CD4-positive, alpha-beta T cell (primary cell): ENCODE measurements at places on chromosomes 1 and 21. TPM values are rescaled to one million over a fixed set of nuclear protein-coding genes. Genes with fewer than 3 reads are reported as not detected.
A peak's percentile ranks its signal among the peaks of the same experiment; 100 is the strongest.

- no peak for DNase-seq
These were observed 1528.0 kb upstream of the TPTE start for GRCh38 chr21:8993284-8993942.

The C1orf185 gene
- not detected for total RNA-seq

GRCh38 chr1:39131940-39132339, 72.6 kb upstream of the MACF1 start:
- DNase-seq: no peak

GRCh38 chr1:209076688-209077087, 506.8 kb upstream of the CAMK1G start:
- no peak for DNase-seq

DNA sequence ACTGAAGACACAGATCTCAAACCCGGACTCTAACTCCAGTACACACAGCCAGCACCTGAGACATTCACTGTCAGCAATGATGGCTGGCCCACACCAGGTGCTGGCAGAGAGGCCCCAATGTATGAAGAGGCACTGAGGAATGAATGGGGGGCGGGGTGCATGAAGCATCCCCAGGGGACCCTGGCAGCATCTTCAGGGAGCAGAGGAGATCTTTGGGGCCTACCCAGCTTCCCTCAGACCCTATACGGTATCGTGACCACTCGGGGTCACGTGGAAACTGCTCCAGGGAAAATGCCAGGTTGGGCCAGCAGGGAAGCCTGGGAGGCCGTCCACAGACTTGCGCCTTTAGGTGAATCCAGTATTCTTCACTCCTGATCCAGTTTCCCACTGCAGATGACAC, 84.3 kb downstream of the NPHP4 start:
- DNase-seq: no peak

The PAQR7 gene
- 1.5 TPM for total RNA-seq

DNA sequence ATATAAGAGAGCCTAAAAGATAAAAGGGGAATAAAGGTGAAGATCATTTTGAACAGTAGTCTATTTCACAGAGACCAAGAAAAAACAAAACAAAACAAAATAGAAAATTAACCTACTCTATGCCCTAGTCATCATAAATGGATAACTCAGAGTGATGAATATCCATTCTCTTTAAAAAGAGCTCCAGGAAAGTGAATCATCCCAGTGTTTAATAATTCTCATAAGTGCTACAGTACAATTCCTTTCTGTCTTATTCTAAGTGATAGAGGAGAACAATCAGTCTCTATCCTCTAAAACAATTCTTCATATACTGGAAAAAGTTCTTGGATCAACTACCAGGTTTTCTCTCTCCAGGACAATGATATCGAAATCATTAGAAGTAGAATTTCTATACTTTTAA, 45.8 kb downstream of the GDAP2 start:
- DNase-seq: no peak

DNA sequence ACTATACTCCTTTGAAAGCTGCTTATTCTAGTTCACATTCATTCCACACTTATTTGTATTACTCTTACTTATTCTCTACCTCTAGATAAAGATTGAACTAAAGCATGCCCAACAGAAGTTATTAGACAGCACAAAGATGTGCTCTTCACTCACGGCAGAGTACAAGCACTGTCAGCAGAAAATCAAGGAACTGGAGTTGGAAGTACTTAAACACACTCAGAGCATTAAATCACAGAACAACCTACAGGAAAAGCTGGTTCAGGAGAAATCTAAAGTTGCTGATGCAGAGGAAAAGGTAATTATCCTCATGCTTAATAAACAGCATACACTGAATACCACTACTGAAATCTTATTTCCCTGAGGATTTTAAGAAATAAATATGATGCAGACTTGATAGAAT, 81.3 kb upstream of the PPIH start:
- no peak for DNase-seq

DNA sequence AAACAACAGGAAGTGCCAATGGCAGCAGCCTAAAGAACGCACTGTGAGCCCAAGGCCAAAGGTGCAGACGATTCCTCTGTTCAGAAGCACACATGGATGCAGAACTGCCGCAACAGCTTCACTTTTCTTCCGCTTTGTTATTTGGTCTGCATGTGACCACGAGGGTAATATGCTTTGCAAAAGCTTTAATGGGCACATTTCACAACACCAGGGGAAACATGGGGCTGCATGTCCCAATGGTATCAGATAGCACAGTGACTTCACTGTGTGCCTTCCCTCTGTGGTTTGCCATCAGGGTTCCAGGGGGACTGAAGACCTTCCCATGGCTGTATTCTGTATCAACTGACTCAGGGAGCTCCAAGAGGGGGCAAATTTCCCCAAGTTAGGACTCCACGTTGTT, 28.3 kb downstream of the THAP3 start:
- no peak for DNase-seq

DNA sequence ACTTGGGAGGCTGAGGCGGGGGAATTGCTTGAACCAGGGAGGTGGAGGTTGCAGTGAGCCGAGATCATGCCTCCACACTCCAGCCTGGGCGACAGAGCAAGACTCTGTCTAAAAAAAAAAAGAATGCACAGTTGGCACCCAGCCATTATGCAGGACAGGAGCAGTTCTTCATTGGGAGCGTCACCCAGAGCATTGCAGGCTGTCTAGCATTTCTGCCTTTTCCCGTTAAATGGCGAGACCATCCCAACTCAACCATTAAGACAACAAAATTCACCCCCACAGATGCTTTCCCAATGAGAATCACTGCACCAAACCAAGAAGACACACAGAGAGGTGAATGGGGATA, 105.8 kb downstream of the EDEM3 start:
- DNase-seq: no peak

DNA sequence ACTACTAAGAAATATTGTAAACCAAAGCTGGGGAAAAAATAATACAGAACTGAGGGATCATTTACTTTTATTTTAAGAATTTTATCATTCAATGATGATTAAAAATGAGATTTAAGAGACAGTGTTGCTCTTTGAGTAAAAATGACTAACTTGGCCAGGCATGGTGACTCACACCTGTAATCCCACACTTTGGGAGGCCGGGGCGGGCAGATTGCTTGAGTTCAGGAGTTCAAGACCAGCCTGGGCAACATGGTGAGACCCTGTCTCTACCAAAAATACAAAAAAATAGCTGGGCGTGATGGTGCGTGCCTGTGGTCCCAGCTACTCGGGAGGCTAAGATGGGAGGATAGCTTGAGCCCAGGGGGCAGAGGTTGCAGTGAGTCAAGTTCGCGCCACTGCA, 21.8 kb upstream of the PLEKHO1 start:
- no peak for DNase-seq

The ZSCAN20 gene
- total RNA-seq: 0.50 TPM

The LINGO4 gene
- 0.16 TPM for total RNA-seq

GRCh38 chr21:45829668-45830067, 151.9 kb upstream of the COL6A1 start:
- DNase-seq: no peak

GRCh38 chr1:203268901-203269653, 36.2 kb upstream of the BTG2 start:
- DNase-seq: peak; percentile 90

GRCh38 chr1:16017461-16018303, at the start of gene HSPB7:
Gene HSPB7 (minus strand): TSS chr1:16018043. CDS start chr1:16017963, 80 bp downstream.
- DNase-seq: no peak

DNA sequence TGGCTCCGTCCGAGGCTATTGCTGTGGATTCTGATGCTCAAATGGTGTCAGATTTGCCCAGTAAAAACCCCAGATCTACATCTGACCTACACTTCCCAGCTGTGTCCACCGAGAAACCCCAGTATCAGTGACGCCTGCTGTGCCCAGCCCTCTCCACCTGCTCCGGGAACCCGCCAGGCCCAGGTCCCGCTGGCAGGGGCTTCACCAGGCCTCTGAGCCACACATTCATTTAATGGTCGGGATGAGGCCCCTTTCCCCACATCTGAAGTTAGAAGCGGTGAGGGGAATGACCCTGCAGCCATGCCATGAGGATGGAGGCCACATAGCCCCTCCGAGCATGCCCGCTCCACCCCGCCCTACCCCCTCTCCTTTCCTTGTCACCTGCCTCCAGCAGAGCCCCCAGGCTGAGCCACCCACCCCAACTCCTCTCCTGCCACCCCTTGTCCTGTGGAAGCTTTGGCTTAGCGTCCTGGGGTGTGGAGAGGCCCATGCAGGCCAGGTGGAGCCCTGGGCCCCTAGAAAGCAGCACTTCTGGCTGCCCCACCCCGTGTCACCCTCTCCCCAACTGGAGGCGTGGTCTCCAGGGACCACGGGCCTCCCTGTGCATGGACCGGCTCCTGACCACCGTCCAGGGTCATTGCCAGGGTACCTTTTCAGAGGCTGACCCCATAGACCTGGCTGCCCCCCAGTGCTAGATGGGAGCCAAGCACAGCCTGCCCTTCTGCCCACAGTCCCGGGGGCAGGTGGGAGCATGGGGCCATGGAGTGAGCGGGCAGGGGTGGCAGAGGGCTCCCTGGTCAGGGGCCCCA, 8.0 kb downstream of the TNFRSF14 start:
- DNase-seq: no peak

DNA sequence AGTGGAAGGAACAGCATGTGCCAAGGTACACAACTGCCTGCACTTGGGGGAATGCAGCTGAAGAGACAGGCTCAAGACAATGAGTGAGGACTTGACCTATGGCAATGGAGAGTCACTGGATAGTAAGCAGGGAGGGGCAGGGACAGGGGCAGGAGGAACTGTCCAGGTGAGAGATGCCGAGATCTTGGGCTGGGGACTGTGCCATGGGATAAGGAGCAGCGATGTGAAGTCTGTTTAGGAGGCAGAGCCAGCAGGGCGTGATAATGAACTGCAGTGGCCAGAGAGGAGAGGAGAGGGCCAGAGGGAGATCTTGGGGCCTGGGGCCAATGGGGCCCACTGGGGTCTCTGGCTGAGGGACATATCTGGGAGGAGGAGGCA, 17.8 kb upstream of the EPB41 start:
- no peak for DNase-seq

The SYPL2 gene
- total RNA-seq: not detected

The GPA33 gene
- 4.8 TPM for total RNA-seq

The TAL1 gene
- not detected for total RNA-seq

- DNase-seq: no peak
These were observed 303.4 kb upstream of the C1orf174 start for GRCh38 chr1:4203501-4203900.

The MCM3AP gene
- 94.3 TPM for total RNA-seq
